ENCODE measurements at places on chromosomes 11 and 22.

- no peak for DNase-seq
These were observed 9.4 kb upstream of the SLC25A1 start for GRCh38 chr22:19187716-19188563.

DNA sequence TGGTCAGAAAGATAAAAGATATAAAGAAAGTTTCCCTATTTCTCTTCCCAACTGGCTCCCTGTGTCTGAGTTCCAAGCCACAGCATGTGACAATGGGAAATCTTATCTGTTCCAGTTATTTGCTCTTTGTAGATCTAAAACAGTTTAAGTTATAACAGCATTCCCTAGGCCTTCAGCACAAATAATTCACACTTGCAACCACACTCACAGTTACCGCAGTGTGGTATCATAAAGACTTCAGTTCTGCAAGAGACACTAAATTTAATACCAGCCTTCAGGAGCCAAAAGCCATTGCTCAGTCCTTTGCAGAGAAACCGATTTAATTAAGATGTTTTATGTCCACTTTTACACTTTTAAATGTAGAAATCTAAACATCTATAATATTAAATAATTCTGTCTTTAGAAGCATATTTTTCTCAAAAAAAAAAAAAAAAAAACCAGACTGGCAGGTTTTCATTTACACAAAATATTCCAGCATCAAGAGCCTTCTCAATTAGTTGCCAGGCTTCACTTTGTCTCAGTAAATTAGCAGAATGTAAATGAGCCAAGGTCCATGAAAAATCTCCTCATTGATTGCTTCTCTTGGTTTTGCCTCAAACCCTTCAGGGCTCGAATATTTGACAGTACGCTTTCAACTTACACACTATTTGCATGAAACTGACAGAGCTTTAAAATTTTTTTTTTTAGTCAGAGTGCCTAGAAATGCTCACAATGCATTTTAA is 300.0 kb upstream of the DDI1 start:
- DNase-seq: no peak

DNA sequence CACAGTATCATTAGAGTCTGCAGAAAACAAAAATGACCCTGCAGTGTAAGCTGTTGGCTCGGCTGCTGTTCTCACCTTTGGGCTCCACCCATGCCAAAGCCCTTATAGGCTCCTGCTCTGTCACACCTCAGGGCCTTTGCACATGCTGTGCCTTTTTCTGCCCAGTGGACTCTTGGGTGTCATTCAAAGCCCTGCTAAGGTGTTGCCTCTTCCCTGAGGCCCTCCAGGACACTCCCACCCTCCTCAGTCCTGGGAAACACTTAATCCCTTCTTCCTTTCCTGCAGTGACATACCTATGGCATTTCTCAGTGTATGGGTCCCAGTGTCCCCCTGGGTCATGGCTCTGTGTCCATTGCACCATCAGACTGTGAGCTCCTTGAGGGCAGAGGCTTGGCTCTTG is 29.1 kb upstream of the CACNG2 start:
- no peak for DNase-seq

- DNase-seq: peak; percentile 88
These were observed 15.2 kb upstream of the NUP160 start for GRCh38 chr11:47863189-47863897.

GRCh38 chr11:94581926-94582325 is 14.8 kb downstream of the PIWIL4 start:
- no peak for DNase-seq

DNA sequence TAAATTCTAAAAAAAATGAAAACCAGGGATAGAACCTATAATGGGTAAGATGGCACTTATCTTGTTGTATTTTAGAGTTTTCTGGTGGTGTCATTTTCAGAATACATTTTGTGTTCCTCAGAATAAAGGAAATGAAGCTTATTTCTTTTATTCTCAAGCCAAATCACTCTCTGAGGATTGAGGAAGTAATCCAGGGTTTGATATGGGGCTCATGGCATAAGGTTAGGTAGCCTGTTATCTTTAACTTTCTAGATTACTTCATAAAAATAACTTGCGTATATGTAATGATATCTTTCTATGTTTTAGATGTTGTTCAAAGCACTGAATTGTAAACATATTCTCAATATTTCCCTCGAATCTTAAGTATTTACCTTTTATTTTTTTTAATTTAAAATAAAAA is 33.5 kb downstream of the PDE3B start:
- DNase-seq: no peak

DNA sequence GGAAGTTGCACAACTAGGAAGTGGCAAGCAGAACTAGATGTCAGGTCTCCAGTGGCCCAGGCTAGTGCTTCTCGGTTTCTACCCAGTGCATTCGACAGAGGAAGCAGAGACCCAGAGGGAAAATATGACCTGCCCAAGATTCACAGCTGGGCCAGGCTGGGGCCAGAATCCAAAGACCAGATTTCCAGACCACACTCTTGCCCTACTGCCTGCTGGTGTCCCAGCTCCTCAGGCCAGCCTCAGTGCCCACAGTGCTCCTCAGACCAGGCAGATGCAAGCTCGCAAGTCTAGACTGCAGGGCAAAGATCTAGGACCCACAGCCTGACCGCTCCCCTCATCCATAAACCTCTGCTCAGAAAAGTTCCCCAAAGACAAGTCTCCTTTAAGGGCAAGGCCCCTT is 262.6 kb downstream of the BUD13 start:
- no peak for DNase-seq

DNA sequence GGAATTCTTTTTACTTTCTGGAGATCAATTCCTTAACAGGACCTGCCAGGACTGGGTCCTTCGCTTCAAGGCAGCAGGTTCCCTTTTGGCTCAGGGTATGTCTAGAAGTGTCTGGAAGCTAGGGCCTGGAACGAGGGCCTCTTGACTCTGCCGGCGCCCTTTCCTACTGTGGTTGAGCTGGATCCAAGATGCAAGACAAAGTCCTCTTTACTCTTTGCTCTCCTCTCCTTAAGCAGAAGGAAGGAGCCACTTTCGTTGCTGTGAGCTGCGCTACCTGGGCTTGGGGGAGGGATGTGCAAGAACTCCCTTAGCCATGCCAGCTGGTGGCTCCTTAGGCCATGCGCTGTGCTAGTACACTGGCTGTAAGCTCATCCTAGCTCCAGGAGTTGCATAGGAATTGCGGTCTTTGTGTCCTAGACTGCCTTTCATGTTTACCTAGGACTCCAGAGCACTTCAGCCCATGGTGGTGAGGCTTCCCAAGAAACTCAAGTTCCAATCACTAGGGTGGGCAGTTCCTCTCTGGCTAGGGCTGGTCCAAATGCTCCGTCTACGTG is 18.1 kb downstream of the GLB1L2 start:
- no peak for DNase-seq

Data from skin of body (tissue), 3 donors.